ENCODE measurements at places on chromosomes 11 and 22.

GRCh38 chr22:16915701-16916100, 90.5 kb upstream of the XKR3 start:
- DNase-seq = peak; percentile 36

- no peak for DNase-seq
Measured at GRCh38 chr11:92387859-92388258, 163.2 kb downstream of the FAT3 start.

GRCh38 chr11:66570079-66570849, 1.9 kb upstream of the CTSF start:
- DNase-seq = no peak

DNA sequence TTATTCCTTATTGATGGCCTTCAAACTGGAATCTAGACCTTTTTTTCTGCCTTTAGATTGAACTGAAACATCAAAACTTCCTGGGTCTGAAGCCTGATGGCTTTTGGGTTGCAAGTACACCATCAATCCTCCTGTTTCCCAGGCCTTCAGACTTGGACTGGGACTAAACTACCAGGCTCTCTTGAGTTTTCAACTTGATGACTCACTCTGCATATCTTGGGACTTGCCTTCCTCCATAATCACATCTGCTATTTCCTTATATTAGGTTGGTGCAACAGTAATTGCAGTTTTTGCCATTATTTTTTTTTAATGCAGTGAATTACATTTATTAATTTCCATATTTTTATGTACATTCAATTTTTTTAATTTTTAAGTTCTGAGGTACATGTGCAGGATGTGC, 7.0 kb downstream of the OR51B5 start:
- DNase-seq = peak; percentile 37

- DNase-seq = no peak
Measured at GRCh38 chr11:35344681-35345574, 74.4 kb downstream of the SLC1A2 start.

DNA sequence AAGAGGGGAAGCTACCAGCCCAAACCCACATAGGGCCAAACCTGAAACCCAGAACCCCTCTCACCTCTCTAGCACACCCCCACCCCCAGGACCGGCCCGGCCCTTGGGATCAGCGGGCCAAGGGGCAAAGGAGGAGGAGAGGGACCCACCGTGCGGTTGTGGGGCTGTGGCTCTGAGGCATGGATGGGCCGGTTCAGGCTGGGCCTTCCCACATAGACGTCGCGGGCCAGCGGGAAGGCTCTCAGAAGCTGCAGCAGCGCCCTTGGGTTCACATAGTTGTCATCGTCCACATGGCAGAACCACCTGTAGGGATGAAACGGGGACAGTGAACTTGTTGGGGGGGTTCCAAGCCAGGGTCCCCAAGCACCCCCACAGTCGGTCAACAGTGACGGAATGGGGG, 7.0 kb downstream of the MFNG start:
- no peak for DNase-seq

GRCh38 chr22:50171965-50172421, 1.5 kb downstream of the PANX2 start:
- no peak for DNase-seq

GRCh38 chr11:96257036-96257435, 86.0 kb downstream of the MAML2 start:
- DNase-seq = no peak

DNA sequence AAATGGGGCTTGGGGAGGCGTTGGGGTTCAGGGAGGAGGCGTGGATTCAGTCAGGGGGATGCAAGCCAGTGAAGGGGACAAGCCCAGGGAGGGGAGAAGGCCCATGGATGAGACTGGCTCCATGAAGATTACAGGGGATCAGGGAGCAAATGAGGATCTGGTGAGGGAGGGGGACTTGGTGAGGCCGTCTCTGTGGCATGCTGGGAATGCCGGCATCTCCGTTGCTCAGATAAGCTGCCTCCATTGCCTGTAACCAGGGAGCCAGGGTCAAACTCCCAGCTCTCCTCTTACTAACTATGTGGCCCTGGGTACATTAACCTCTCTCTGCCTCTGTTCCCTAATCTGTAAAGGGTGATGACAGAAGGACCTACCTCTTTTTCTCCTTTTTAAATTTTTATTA, 38.7 kb downstream of the TPBGL start:
- no peak for DNase-seq

- no peak for DNase-seq
Measured at GRCh38 chr11:16408619-16409018, 52.3 kb upstream of the SOX6 start.

DNA sequence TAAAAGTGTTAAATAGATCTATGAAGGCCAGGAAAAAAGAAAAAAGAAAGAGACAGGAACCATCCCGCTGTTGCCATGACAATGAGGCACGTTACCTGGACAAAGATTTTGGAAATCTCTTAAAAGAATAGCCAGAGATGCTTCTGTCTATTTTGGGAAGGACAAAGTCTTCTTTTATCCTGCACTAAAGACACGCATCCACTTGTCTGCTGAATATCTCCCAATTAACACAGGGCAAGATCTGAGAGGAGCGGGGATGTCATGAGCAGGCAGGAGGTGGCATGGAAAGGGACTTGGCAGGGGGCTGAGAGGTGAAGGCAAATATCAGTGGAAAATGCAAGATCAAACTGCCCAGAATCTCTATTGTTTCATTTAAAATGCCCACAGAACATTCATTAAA, 153.8 kb upstream of the BLID start:
- no peak for DNase-seq

- no peak for DNase-seq
Measured at GRCh38 chr22:23438216-23438615, 141.9 kb downstream of the IGLL1 start.

DNA sequence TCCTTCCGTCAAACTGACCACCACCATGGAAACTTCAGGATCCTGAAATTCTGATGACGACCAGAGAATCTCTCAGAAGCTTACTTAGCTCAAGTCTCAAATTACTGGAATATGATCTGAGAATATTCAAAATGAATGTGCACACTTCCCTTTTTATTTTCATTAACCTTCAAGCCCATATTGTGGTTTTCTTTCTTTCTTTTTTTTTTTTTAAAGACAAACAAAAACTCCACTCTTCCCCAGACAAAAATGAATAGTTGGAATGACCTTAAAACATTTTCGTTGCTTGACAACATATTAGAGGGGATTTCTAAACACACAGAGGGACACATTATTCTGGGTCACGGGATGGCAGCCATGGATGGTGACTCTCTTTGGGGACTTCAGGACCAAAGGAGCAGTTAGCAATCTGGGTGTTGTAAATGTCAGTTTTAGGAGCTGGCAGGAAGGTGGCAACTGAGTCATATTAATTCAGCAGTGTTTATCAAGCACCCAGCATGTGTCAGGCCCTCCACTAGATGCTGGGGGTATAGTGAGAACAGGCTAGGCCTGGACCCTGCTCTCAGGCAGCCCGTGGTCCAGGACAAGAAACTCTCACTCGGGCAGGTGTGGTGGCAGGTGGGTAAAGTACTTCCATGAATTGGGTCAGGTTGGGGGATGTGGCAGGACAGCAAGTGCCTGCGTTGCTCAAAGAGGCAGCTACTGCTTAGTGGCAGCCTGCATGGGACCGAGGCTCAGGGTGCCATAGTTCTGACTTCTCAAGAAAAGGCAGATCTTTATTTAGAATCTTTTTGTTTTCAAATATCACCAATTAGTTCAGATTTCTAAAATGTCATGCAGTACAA, 126.1 kb downstream of the HIPK3 start:
- peak; percentile 44 for DNase-seq

GRCh38 chr22:29216011-29216872, 10.5 kb downstream of the EMID1 start:
- no peak for DNase-seq

DNA sequence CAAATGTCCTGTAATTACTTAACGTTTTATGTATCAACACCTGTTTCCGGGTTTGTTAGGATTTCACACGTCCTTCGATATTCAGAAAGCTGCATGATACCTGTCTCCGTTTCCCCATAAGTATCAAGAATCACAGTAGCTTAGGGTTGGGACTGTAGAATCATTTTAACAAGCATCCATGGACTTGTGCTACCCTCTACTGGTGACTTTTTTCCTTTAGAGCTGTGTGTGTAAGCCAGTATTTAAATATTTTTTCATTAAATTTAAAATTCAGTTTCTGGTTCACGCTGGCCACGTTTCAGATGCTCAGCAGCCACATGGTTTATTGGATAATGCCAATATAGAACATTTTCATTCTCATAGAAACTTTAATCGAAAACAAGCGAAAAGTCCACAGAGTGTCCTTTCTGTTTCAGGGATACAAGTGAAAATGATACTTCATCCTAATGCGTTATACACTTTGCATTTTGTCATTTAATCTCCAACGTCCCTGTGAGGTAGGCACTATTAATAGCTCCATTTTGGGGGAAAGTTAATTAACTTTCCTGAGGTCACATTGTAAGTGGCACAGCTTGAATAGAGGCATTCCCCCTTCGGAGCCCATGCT, 61.5 kb upstream of the SLC25A18 start:
- peak; percentile 61 for DNase-seq

Data from M059J (cell line).